CD4-positive, alpha-beta T cell treated with Interleukin-21 for 1 hour (primary cell): ENCODE measurements at places on chromosomes 13 and 19.

GRCh38 chr13:79776531-79777295 is 295.8 kb downstream of the NDFIP2 start:
- DNase-seq: no peak

- no peak for DNase-seq
Measured at GRCh38 chr13:98368019-98368418, 190.9 kb upstream of the RNF113B start.

DNA sequence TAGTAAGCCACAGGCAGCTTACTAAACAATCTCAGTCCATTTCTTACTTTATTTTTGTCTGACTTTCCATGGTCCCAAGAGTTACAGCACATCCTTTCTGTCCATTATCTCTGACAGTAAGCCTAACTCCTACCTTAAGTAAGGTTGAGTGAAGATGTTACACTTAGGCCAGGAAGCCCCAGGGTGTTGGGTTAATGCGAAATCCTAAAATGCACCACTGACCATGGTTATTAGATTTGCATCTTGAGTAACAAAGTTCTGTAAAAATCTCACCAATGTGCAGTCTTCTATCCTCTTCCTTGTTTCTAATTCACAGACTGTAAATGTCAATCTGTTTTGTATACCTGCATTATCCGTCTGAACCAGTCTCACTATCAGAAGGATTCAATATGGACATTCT is 462.5 kb downstream of the FGF14 start:
- no peak for DNase-seq

DNA sequence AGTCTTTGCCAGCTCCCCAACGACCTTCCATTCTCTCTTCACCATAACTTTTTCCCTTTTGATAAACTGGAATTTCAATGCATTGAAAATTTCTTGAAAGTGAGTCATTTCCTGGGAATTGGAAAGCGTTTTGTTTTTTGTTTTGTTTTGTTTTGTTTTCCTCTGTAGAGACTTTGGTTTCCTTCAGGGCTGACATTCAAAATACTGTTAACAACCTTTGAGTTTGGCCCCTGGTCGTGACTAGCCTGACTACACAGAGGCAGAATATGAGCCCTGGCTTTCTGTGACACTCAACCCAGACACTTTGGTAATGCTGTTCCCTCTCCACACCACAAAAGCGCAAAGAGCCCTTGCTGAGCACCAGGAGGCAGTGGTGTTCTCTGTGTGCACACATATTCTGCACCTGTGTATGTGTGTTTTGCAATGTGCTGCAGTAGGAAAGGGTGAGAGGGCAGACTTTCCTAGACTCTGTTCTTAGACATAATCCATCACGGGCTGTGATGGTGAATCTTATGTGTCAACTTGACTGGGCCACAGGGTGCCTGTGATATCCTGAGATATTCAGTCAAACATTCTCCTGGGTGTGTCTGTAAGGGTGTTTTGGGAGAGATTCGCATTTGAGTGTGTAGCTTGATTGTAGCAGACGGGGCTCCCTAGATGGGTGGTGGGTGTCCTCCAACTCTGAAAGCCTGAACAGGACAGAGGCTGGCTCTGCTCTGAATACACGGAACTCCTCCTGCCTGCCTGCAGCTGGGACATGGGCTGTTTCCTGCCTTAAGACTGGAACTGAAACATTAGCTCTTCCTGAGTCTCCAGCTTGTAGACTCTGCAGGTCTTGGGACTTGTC is 29.5 kb upstream of the ANKRD10 start:
- DNase-seq: no peak

DNA sequence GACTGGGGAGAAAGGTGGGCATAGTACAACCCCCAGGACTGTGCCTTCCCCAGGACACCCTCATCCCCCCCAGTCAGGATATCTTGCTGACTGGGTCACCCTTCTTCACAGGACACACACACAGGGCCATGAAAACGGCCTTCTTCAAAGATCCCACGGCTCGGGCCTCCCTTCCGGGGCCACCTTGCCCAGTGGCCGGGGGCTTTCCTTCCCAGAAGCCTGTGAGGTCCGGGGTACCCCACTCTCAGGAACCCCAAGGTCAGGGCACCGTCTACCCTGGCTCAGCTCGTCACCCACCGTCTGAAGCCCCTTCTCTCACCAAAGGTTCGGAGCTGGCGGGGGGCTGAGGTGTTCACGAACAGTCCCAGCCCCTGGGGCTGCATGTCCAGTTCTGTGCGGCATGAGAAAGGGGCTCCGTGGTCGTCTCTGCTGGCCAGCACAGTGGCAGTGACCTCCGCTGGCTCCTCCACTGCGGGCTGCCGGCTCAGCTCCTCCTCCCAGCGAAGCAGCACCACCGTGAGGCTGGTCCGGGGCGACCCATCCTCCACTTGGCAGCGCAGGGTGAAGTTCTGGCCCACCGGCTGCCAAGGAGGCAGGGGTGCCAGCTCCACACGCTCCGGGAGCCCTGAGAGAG is 2.1 kb upstream of the RAVER1 start:
- DNase-seq: no peak

GRCh38 chr19:20367811-20368294 is 197.7 kb downstream of the ZNF737 start:
- no peak for DNase-seq
